ENCODE measurements at places on chromosomes 3 and 15.

- DNase-seq = no peak
Measured at GRCh38 chr3:43054754-43055153, 51.1 kb downstream of the POMGNT2 start.

- no peak for DNase-seq
Measured at GRCh38 chr3:118556983-118557382, 477.7 kb downstream of the IGSF11 start.

DNA sequence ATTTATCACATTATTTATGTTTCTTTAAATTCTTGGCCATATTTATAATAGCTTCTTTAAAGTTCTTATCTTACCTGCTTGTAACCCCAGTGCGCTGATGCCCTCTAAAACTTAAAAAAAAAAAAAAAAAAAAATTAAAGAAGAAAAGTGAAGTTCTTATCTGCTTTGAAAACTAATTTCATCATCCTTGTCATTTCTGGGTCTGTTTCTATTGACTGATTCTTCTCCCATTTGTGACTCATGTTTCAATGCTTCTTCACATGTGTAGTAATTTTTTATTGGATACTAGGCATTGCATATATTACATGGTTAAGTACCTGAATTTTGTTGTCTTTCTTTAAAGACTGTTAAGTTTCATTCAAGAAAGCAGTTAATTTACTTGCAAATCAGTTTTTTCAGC, 3.4 kb upstream of the SEC22A start:
- DNase-seq = no peak

DNA sequence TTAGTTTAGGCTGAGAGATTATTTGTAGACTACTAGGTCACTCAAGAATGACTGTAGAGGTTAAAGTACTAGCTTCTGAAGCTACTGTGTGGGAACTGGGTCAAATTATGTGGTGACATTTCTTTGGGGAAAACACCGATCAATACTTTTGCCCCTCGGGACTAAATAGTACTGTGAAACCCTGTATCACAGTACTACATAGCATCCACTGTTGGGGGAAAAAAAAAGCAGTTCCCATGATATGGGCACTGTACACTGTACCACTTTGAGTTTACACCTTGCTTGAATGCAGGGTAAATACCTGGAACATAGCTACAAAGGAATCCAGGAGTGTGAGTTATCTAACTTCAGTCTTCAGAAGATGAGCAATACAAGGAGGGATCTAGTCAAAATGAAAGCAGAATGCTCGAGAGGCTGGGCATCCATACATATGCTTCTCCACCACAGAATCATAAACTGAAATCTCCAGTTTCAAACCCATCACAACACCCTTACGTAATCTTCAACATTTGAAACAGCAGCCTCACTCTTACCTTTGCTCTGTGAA, 311.4 kb downstream of the UNC13C start:
- DNase-seq = no peak

Measured in DMS79 treated with DMSO at 0.1 percent for 48 hours (cell line).